ENCODE measurements at places on chromosomes 4 and X.

DNA sequence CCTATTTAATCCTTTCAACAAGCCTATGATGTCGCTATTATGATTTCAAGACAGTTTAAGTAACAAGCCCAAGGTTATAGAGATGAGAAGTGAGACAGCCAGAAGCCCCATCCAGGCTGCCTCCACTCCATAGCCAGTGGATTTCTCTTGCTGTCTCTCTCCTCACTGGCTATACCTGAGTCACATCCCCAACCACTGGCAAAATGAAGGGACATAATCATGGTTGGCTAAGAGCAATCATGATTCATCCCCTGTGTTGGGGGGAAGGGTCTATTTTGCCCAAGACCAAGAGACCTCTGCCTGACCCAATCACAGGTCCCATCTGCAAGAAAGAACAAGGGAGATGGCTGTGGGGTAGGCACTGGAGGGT, 334.9 kb upstream of the GATB start:
- no peak for DNase-seq

- no peak for DNase-seq
Observed at GRCh38 chrX:97846228-97846627, 962.5 kb downstream of the RPA4 start.

DNA sequence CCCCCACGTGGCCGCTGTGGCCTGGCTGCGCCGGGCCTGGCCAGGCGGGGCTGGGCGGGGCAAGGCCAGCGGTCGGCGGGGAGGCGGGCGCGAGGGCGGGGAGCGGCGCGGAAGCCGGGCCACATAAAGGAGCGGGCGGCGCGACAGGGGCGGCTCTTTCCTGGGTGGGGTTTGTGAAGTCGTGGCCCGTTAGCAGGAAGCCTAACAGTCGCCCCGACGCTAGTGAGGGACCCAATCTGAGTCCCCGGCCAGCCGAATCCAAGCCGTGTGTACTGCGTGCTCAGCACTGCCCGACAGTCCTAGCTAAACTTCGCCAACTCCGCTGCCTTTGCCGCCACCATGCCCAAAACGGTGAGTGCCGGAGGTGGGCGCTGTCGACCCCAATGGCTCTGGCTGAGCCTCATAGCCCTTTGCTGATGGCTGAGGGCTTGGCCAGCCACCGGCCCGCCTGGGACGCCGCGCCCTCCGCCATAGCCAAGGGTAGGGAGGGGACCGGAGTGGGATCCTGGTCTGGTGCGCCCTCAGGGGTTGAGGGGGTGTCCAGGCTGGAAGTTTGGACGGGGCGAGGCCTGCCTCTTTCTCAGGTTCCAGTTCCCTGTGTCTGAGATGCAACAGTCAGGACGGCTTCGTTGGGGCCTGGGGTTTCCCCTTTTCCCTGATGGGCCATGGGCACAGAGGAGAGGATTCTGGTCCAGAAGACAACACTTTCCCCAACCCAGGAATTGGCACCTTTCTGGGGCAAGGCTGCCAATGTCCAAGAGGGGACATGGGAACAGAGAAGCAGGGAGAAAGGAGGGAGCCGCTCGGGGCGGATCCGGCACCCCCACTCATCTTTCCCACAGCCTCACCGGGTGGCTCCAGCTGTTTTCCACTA, at the start of gene MSN:
MSN (plus strand) TSS at position 152 of the 874 bp plus-strand sequence; CDS start at position 340, 188 bp downstream.
- DNase-seq: peak; percentile 34

DNA sequence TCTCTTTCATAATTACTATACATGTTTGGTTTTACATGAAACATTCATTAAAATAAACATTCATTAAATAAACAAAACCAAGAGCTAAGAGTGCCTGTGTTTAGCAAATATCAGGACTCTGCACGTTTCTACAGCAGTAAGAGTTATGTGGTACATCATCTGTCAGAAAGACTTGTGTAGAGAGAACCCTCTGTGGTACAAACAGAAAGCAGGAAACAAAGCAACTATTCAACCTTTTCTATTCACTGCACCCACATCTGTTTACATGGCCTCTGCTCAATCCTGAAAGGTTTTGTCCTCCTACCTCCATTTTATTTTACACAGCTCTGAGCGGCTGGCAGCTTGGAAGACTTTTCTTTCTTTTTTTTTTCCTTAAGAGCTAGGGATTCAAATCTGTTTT, 90.7 kb upstream of the PCDH18 start:
- DNase-seq: no peak

GRCh38 chrX:19772096-19772821, 115.1 kb downstream of the SH3KBP1 start:
- DNase-seq: no peak

DNA sequence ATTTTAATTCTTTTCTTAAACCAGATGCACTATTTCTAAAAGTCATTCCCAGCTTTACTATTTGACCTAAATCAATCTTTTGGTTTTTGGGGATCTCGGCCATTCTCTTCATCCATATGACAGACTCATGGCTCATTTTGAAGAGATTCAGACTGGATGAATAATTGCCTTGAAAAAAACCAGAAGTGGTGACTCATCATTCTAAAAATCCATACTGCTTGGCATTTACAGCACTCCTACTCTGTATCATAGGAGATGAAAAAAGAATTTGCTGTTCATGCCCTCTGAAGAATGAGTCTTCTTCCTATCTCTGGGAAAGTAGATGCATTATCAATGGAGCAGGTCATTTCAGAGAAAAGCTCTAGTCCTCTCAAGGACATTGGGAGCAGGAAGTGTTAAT, 220.5 kb upstream of the RPS6KA3 start:
- DNase-seq: no peak

GRCh38 chr4:19130866-19131265, 1109.3 kb upstream of the LCORL start:
- no peak for DNase-seq

DNA sequence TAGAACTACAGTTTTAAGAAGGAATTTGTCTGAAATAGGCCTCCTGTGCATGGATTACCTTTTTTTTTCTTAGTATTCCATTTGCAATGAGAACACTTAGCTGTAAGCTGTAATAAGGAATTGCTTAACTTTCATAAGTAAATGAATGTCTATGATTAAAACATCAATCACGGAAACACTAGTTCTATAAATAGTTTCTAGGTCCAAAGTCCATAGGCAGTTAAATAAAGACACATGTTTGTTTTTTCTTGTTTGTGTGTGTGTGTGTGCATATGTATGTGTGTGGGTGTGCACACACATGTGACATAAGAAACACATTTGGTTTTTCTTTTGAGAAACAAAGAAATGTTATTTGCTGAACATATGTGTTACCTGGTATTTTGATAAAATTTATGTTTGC, 11.2 kb downstream of the GPRIN3 start:
- no peak for DNase-seq

DNA sequence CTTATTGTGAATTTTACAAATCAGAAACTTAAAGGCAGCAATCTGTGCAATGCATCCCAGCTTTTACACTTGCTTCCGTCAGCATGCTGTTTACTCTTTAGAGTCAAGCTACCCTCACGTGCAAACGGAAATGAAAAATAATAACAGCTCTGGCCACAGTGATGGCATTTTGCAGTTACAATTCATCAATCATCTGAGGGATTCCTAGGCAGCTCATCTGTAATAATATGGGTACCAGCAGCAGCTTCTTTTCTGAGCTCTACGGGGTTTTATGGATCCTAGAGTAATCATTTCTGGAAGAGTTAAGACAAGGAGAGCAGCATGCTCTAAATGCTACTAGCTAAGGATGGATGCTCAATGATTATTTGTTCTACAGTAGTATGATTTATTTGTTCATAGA, 313.6 kb downstream of the AFF2 start:
- DNase-seq: no peak

- DNase-seq: peak; percentile 74
Observed at GRCh38 chr4:83285055-83285407, 433 bp upstream of the COQ2 start.

Data from bone marrow (tissue), 2 donors.